ENCODE measurements at places on chromosomes 2 and 18.

GRCh38 chr2:109482361-109482861, 131.4 kb downstream of the SEPTIN10 start:
- no peak for DNase-seq

DNA sequence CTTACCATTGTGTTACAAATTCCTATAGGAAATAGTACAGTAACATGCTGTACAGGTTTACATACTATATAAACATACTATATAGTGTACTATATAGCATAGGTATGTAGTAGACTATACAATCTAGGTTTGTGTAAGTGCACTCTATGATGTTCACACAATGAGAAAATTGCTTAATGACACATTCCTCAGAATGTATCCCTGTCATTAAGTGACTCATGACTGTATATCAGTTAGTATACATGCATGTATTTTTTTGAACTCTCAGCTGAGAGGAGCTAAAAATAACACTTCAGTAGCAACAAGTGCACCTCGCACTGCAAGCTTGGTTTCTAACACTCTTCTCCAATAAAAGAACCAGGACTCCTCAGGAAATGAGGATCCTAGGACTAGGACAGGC, 19.5 kb upstream of the ASXL3 start:
- DNase-seq: no peak

DNA sequence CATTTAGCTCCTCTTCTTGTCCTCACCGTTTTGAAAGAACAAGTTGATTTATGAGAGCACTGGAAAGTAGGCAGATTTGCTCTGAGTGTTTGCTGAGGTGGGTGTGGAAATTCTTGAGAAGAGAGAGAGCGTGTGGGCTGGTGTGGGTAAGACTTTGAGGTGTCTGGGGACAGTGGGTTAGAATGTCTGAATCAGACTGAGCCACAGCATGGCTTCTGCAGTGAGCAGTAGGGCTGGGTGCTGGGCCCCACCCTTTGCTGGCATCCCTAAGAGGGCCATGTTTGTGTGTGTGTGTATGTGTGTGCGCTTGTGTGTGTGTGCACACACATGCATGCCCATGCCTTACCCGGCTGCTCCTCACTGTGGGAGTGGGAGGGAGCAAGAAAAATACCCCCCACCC, 63.7 kb downstream of the COPS8 start:
- no peak for DNase-seq

DNA sequence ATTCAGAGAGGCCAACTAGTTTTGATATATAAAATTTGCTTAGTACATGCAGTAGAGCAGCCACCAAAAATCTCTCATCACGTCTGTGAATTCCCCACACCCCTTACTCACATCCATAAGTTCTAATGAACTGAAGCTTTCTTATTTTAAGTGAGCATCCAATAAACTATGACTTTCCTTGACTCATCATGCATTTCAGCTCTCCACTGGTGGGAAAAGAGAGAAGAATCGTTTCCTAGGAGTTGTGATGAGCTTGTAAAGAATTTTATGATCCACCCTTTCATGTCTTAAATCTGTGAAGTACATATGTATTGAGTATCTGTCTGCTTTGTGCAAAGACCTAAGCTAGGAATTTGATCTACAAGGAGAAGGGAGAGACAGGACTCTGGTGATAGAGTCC, 428.6 kb downstream of the SETBP1 start:
- DNase-seq: no peak

GRCh38 chr2:225069477-225069876, 27.2 kb upstream of the DOCK10 start:
- DNase-seq: no peak

DNA sequence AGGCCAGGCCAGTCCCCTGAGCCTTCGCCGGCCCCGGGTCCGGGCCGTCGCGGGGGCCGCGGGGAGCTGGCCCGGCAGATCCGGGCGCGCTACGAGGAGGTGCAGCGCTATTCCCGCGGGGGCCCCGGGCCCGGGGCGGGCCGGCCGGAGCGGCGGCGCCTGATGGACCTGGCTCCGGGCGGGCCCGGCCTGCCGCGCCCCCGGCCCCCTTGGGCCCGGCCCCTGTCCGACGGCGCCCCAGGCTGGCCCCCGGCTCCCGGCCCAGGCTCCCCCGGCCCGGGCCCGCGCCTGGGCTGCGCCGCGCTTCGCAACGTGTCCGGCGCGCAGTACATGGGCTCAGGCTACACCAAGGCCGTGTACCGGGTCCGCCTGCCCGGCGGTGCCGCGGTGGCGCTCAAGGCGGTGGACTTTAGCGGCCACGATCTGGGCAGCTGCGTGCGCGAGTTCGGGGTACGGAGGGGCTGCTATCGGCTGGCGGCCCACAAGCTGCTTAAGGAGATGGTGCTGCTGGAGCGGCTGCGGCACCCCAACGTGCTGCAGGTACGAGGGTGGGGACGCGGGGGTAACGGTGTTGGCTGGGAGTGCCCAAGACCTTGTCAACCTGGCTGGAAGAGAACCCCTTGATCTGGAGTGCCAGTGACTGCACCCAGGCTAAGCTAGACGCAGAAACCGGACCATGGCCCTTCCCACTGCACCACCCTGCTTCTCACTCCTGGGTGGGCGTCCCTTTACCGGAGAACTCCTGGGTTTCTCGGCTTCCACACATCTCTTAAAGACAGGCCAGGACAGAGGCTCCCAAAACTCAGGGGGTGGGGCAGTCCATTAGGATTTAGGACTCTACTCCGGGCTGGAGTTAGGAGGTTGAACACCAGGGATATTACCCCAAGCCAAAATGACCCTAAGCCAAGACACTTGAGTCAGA, 739 bp downstream of the PKDCC start:
- no peak for DNase-seq

- no peak for DNase-seq
Observed at GRCh38 chr2:179201869-179202268, 62.8 kb downstream of the SESTD1 start.

GRCh38 chr2:235609321-235609720, 115.5 kb downstream of the AGAP1 start:
- DNase-seq: no peak

DNA sequence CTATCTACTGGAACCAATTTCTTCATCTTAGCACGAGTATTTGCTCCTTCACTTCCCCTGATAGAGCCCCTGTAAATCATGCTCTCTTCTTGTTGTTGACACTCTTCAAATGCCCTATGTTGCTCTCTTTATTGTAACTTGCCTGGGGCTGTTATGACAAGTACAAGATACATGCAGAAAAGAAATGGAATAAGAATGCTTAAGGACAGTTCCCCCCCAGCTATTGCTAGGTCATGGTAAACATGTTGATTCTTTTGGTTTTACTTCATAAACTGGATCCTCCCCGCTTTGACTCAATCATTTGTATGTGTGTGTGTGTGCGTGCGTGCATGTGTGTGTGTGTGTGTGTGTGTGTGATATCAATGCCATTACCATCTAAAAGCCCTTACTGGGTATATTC, 368.5 kb upstream of the CNTNAP5 start:
- DNase-seq: no peak

DNA sequence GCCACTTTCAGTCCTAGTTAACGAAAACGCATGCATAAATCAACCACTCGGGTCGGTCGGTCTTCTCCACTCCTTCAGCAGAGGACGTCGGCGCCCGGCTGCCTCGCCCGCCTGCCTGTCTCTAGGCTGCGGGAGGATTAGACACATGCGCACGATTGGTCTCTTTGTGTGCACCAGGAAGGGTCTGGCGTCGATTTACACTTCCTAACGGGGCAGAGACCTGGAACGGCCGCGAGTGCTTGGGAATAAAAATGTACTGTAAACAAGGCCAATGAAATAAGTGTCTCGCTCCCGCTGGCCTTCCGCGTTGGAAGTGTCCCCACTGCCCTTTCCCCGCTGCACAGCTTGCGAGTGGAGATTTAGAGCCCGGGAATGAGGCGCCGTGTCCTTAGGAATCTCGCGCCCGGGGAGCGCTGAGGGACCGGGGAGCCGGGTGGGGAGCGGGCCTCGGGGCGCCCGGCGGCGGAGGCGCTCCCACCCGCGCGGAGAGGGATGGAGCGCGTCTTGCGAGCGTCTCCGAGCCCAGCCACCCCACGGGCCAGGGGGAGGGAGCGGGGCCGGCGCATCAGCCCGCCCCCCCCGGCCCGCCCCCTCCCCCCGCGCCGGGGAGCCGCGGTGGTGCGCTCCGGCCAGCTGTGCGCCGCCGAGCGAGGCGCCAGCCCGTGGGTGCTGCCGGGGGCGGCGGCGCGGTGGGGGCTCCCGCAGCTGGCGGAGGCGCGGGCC, at the start of gene DOK6:
Gene DOK6, plus strand, starts transcription at position 636 of the 723 bp plus-strand sequence.
- no peak for DNase-seq

- no peak for DNase-seq
Observed at GRCh38 chr2:62222674-62223073, 26.8 kb downstream of the B3GNT2 start.

DNA sequence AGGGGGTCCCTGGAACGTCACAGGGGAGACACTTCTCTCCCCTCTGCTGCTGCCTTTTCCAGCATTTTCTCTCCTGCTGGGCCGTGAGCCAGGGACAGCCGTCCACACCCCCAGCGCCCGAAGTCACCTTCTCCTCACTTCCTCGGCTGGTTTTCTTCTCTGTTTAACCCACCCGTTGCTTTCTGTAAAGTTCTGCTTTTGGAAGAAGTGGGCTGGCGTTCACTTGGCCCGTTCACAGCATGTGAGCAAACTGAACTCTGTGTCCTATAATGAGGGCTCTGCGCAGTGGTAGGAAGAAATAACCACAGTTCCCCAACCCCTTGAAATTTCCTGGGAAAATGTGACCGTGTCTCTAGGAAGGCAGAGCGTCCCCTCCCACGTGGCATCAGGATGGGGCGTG, 187.0 kb upstream of the HDAC4 start:
- DNase-seq: no peak

DNA sequence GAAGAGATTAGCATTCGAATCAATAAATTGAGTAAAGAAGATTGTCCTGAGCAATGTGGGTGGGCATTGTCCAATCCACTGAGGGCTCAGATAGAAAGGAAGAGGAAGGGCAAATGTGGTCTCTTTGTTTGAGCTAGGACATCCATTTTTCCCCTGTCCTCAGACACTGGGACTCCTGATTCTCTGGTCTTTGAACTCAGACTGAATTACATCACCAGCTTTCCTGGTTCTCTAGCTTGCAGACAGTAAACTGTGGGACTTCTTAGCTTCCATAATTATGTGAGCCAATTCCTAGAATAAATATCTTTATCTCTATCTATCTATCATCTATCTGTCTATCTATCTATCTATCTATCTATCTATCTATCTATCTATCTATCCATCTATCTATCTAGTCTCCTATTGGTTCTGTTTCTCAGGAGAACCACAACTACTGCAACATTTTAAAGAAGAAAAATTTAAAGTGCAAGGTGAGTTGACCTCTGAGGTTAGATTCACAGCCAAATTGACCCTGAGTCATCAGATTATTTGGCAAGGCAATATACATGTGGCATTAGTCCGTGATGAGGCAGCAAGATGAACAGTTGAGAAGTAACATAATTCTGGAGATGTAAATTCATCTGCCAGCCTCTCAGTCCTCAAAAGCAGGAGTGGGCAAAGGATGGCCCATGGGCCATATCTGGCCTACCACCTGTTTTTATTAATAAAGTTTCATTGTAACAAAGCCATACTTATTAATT, 191.4 kb downstream of the PDE11A start:
- DNase-seq: no peak

GRCh38 chr2:36693825-36694224, 2.7 kb upstream of the VIT start:
- no peak for DNase-seq

- DNase-seq: peak; percentile 42
Observed at GRCh38 chr2:110105608-110106467, 9.8 kb downstream of the MALL start.

GRCh38 chr2:145609951-145610350, 1090.0 kb upstream of the ZEB2 start:
- DNase-seq: no peak

GRCh38 chr18:9177031-9177430, 40.5 kb downstream of the ANKRD12 start:
- DNase-seq: no peak

DNA sequence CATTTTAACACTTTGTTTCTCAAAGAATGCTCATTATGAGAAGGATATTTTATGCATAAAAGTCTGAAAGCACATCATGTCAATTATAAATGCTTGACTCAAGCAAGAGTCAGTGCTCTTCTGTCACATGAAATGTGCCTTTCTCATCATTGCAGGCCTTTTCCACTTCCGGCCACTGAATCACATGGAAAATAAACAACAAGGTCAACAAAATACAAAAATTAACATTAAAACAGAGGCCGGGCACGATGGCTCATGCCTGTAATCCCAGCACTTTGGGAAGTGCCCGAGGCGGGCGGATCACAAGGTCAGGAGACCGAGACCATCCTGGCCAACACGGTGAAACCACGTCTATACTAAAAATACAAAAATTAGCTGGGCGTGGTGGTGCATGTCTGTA, 480.6 kb downstream of the SPAG16 start:
- no peak for DNase-seq

DNA sequence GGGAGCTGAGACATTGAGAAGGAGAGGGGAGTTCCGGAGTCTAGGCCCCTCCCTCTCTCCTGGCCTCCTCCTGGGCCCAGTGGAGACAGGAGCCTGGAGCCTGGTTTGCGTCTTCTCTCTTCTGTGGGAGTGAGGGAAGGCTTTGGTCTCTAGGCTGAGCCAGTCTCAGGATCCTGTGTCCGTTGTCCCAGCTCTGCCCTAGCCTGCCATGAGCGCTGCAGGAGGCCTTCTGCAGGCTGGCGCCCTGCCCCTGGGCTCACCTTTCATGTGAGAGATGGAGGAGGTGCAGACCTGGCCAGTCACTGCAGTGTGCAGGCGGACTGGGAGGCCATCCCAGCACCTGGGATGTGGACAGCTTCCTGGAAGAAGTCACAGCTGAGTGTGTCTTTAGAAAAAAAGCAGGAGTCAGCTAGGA, 8.7 kb downstream of the IMPA2 start:
- no peak for DNase-seq

- DNase-seq: no peak
Observed at GRCh38 chr2:146392186-146392585, 1452.6 kb upstream of the ACVR2A start.

DNA sequence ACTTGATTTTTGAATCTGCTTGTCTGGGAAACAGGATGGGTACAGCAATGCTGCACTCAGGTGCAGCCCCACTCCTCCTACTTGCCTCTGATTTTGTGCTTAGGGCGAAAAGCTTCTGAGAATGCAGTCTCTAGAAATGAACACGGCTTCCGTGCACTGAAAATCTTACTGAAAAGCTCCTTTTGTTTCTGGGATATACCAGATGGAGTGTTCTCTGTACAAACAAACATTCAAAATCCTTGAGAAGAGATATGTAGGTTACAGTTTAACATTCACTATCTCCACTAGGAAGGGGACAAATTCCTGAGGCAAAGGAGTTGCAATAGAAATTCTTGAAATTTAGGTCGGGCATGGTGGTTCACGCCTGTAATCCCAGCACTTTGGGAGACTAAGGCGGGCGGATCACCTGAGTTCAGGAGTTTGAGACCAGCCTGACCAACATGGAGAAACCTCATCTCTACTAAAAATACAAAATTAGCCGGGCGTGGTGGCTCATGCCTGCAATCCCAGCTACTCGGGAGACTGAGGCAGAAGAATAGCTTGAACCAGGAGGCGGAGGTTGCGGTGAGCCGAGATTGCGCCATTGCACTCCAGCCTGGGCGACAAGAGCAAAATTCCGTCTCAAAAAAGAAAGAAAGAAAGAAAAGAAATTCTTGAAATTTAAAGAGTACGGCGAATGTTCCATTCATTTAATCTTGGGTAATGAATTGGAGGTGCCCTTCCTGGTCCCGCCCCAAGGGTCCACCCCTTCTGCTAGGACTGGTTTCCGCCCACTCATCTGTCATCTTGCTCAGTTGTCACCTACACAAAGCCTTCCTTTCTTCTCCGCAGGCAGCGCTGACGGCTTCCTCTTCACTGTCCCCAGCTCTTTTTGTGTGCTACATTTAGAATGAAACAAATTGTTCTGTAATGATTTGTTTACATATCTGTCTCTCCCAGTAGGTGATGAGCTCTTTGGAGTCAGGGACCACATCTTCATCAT, 92.4 kb downstream of the SOCS6 start:
- DNase-seq: peak; percentile 19

GRCh38 chr2:20447437-20448245, 767 bp downstream of the RHOB start:
- DNase-seq: peak; percentile 26

All from activated naive CD4-positive, alpha-beta T cell treated with anti-CD3 and anti-CD28 coated beads for 36 hours (primary cell).